ENCODE measurements at places on chromosomes 12 and 14. TPM values are rescaled to one million over a fixed set of nuclear protein-coding genes. Genes with fewer than 3 reads are reported as not detected.

SCYL2 gene
- total RNA-seq = 39.0 TPM

RFX4 gene
- total RNA-seq = not detected

WNT1 gene
- total RNA-seq = not detected

MUCL1 gene
- total RNA-seq = not detected

SRGAP1 gene
- total RNA-seq = 0.22 TPM

PRIMA1 gene
- total RNA-seq = not detected

ABCD2 gene
- 39.5 TPM for total RNA-seq

ERP29 gene
- 113 TPM for total RNA-seq

TRHDE gene
- total RNA-seq = not detected

TMEM132C gene
- not detected for total RNA-seq

LRIG3 gene
- 0.27 TPM for total RNA-seq

TESPA1 gene
- 147 TPM for total RNA-seq

IAPP gene
- not detected for total RNA-seq

TSPAN11 gene
- total RNA-seq = not detected

OLR1 gene
- total RNA-seq = not detected

TM7SF3 gene
- 54.1 TPM for total RNA-seq

MYO1A gene
- total RNA-seq = 1.4 TPM

KRT81 gene
- not detected for total RNA-seq

NUAK1 gene
- 0.02 TPM for total RNA-seq

PKP2 gene
- total RNA-seq = not detected

HOXC6 gene
- total RNA-seq = not detected

PPFIA2 gene
- not detected for total RNA-seq

CCDC196 gene
- not detected for total RNA-seq

SAMD15 gene
- total RNA-seq = not detected

AQP5 gene
- total RNA-seq = not detected

ANO4 gene
- total RNA-seq = not detected

CACNA1C gene
- 0.42 TPM for total RNA-seq
